Activated CD8-positive, alpha-beta memory T cell treated with anti-CD3 and anti-CD28 coated beads for 4 hours (primary cell): ENCODE measurements at places on chromosomes 3 and 15.

GRCh38 chr3:168493412-168494205 lies 397.9 kb upstream of the GOLIM4 start:
- no peak for DNase-seq

GRCh38 chr15:22845289-22845900 lies 6.9 kb downstream of the NIPA2 start:
- no peak for DNase-seq

GRCh38 chr3:136682740-136683312 lies 69.4 kb downstream of the STAG1 start:
- no peak for DNase-seq

GRCh38 chr3:46375814-46376213 lies 5.1 kb downstream of the CCR5 start:
- no peak for DNase-seq

DNA sequence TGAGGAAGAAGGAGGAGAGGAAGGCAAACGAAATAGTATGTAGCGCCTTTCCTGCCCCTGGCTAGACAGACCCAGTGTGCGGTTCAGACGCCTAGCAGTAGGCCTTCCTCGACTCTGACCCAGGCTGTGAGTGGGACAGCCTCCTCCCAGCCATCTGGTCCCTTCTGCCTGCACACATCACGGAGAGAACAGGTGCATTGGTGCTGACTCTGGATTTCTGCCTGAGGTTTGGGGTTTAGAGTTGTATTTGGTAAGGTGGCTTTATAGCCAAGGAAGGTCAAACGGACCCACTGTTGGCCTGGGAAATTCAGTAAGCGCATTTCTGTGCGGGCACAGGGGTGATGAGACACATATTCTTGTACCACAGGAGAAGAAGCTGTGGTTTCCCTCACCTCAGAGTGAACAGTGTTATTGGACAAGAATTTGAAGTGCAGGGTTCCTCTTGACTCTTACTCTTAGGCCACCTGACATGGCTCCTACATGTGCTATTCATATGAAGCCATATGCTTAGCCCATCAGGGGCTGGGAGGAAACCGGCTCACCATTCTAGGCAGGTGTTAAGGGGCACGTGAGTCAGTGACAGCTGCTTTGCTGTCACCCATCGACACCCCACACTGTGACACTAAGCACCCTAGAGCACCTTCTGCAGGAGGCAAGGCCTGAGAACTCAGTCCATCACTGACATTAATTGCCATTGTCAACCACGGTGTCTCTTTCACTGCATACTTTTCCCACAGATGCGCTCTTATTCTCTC lies 143.3 kb downstream of the CHDH start:
- no peak for DNase-seq

DNA sequence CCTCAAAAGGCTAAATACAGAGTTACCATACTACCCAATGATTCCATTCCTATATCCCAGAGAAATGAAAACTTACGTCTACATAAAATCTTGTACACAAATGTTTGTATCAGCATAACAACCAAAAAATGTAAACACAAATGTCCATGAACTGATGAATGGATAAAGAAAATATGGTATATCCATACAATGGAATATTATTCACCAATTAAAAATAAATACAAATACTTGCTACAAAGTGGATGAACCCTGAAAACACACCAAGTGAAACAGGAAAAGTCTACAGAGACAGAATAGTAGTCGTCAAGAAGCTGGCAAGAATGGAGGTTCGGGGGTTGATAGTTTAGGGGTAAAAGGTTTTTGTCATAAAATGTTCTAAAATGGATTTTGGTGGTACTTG lies 54.0 kb upstream of the ANKRD28 start:
- no peak for DNase-seq

DNA sequence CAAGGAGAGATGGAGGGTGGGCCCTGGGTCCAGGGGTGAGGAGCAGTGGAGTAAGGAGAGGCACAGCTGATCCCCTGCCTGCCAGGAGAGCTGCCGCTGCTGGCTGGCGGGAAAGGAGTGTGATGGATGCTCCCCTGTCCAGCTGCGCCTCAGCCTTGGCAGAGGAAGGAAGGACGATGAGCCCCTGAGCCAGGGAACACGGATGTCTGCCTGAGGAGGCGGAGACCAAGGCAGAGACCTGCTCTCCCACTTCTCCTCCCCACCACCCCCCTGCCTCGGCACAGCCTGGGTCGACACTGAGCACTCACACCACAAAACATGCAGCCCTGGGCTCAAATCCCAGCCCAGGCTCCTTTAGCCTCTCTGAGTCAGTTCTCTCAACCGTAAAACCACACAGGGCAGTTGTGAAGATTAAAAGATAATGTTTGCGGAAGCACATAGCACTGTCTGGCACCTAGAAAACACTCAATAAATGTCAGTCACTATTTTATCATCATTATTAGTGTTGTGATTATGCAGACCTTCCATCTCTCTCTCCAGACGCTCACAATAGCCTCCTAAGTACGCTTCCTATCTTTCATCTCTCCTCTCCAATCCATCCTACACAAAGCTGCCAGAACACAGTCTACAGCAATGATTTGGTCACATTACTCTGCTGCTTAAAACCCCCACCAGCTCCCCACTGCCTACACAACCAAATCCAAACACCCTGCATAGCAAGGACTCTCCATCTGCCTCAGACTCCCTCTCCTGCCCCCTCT lies 52.2 kb downstream of the SEMA5B start:
- DNase-seq: no peak

DNA sequence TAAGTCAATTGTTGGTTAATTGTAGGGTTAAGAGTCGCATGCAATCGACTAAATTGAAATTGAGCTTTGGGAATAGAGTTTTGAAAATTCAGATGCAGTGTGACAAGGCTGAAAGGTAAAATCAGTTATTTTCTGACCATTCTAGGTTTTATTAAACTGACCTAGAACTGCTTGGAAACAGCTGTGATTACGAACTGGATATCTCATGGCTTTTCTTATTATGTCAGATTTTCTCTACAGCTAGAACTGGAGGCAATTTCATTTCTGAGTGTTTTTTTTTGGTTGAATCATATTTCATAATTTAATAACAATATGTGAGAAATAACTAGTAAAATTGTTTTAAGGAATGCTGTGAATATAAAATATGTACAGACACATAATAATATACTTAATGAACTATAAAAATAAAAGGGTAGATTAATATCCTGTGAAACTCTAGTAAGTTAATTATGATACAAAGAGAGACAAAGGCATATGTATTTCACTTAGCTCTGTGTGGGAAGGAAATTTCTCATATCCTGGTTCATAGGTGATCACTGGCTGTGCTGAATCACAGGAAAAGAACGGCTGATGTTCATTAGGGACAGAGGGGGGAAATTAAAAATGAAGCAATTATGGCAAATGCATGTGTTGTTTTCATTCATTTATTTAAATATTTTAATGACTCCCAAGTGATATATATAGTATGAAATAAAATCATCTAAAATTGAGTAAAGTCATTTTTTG lies 403.2 kb downstream of the ZIC1 start:
- no peak for DNase-seq

DNA sequence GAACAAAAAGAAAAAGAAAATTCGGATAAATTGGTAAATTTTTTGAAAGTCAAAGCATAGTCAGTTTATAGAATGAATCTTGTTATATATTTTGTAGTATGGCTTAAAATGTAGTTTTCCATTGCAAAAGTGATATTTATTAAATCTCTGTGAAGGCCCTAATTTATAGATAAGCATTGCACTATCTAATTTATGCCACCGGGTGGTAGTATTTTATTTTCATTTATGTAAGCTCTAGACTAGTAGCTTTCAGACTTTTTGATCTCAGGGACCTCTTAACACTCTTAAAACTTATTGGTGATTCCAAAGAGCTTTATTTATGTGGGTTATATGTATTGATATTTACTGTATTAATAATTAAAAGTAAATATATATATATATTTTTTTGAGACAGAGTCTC lies 133.9 kb upstream of the LRRFIP2 start:
- no peak for DNase-seq

DNA sequence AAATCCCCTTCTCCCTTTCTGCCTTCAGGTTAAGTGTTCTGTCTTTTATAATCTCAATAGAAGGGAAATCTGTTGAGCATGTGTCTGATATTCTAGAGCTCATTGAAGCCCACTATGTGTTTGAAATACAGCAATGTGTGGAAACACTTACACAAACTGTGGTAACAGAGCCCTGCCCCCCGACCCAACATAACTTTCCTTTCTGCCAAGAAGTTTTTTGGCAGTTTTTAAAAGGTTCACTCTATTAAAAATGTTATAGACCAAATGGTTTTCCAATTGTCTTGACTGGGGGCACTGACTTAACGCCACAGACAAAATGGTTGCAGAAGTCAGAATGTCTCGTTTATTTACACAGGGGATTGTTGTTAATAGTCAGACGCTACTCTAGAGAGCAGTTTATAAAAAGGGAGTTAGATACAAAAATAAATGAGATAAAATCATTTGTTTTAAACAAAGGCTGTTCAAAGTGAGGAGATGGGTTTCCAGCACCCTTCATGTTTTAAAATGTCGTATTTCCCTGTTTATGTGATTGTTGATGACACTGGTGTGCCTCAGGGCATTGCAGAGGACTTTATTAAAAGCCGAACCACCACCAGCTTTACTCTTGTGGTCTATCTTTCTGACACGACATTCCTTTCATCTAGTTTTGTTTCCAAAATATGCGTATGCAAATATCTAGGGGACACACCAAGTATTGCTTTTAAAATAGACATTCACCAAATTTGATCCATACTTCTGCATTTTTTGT lies 26.7 kb upstream of the GREM1 start:
- no peak for DNase-seq
